ENCODE measurements at places on chromosomes 4 and X. TPM values are rescaled to one million over a fixed set of nuclear protein-coding genes. Genes with fewer than 3 reads are reported as not detected.

The ZAR1 gene
- total RNA-seq, result not detected

The MCTS1 gene
- 20.6 TPM for total RNA-seq

The PPM1K gene
- 48.5 TPM for total RNA-seq

The CSN2 gene
- not detected for total RNA-seq

The SGMS2 gene
- total RNA-seq, result 331 TPM

DNA sequence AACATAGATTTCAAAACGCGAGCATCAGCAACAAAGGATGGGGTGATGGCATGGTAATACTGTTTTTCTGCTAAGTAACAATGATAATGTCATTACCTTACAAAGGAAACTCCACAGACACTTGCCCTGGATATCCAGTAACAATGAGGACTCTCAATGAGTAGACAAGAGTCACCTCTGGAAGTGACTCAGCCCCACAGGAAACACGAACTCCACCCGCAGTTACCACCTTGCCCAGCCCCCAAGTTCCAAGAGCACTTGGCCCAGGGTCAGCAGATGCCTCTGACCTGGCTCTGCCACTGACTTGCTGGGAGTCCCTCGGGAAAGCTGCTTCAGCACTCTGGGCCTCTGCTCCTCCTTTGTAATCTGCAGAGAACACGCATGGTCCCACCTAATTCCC, 110.3 kb upstream of the MAP3K15 start:
- no peak for ATAC-seq

DNA sequence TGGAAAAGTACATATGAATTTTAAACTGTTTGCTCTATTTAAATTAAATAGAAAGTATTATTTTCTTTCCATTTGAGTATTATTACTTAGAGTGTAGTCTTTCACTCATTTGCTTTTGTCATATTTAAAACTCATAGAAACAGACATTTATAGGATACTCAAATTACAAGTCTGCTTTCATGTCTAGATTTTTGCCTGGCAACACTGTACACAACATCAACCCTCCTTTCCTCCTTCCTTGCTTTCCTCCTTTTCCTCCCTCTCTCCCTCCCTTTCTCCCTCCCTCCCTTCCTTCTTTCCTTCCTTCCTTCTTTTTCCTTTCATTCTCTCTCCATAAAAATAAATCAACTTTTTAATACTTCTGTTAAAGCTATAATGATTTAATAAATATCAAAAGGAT, 2361.2 kb downstream of the ARAP2 start:
- no peak for ATAC-seq

- no peak for ATAC-seq
Measured at GRCh38 chrX:81259714-81260395, 58.0 kb downstream of the SH3BGRL start.

DNA sequence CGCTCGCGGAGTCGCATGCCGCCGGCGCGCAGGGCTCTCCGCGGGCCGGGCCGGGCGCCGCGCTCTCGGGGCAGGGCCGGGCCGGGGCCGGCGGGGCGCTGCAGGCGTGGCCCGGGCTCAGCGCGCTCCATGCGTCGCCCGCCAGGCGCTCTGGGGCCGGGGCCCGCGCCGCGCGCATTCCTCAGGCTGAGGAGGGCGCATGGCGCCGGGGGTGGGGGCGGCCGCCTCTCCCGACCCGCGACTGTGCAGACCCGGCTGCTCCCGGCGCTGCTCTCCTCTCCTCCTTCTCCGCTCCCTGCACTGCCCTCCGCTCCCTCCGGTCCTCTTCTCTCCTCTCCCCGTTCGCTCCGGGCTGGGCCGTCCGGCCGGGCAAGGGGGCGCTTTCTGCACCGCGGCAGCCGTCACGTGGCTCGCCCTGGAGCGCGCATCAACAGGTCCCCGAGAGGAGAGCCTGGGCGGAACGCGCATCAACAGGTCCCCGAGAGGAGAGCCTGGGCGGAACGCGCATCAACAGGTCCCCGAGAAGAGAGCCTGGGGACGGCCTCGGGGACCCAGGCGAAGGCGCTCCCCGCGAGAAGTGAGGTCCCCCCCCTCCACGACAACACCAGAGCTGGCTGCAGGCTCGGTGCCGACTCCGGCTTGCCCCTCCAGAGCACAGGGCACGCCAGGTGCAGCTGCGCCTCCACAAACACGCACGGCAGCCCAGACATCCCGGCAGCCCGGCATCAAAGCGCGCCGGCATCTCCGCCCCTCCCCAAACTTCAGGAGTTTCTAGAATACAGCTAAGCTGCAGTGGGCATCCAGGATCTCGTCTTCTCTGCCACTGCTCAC, 12.9 kb downstream of the PPP2R3B start:
- no peak for ATAC-seq

DNA sequence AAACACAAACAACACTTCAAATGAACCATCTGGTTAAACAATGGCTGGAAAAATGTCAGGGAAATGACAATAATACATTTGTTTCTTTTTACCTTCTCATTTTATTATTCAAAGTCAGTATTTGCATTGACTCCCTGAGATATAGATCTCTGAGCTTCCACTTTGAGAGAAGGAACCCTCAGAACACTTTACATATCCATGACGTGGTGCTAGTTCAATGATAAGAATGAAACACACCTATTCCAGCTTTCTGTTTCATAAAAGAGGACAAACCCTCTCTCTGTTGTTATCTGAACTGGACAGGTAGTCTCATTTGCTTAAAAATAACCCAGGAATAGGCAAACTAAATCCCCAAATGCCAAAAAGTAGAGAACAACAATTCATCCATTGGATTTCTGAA, 65.3 kb upstream of the CCSER1 start:
- ATAC-seq, result no peak

DNA sequence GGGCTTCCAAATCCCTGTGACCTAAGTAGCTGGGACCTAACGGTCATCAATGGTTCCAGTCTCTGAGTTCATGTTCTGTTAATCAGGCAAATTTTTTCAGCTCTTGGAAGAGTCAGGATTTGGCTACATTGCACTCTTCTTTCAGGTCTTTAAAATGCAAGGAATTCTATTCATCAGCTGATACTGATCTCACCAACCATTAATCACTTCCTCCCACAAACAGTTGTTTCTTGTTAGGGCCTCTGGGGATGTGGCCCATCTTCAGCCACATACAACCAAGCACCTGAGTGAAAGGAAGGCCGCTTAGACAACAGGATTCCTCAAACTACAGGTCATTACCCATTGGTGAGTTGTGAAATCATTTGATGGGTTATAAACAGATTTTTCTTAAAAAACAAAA, 71.7 kb downstream of the FANCB start:
- no peak for ATAC-seq

- ATAC-seq, result peak; percentile 85
Measured at GRCh38 chr4:141046255-141046654, 87.0 kb downstream of the RNF150 start.

- ATAC-seq, result no peak
Measured at GRCh38 chr4:121674696-121675095, 22.1 kb downstream of the ANXA5 start.

DNA sequence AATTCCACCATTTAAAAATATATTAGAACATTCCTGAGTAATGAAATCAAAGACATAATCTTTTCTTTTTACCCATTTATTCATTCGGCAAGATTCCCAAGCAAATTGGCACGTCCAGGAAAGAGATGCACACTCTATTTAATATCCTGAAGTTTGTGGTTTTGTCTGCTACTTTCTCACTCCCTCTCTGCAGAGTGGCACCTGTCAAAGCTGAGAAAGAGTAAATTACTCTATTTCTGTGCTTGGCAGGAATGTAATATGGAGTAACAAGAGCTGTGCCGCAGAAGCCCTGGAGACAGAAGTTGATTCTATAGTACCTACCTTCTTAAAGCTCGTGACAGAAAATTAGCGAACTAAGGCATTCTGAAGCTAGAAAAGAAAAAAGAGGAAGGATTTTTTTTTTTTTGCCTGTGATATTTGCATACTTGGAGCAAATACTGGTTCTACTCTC, 5.5 kb downstream of the GSTCD start:
- no peak for ATAC-seq

DNA sequence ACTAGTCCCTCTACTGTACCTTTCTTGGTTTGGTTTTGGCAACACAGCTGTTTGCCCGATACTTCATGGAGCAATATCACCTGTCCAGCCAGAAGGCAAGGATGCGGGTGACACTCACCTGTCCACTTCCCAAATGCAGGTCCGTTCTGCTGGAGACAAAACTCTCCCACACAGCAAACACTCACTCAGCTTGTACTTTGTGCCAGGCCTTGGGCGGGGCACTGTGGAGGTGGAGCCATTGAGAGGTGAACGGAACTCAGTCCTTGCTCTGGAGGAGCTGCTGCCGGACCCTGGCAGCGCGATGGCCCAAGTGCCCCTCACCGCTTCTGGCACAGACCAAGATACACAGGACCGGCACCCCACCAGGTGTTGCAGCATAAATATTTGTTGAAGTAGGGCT, 15.3 kb upstream of the HMGB3 start:
- ATAC-seq, result no peak

DNA sequence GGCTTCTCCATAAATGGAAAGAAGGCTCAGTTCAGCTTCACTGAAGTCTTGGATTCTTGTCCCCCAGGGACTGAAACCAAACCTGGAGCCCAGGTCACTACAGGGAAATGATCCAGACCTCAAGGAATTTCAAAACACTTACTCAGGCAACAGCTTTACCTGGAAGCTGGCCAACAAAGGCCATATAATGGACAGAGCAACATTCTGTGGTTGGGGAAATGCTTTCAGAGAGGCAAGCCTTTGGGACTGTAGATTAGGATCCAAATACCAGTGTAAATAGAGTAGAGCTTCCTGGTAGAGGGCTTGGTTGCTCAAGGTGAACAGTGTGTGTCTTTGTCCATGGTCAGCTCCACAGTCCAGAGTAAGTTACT, 57.0 kb upstream of the PROM1 start:
- ATAC-seq, result no peak
